ENCODE measurements at places on chromosomes 5 and 9.

DNA sequence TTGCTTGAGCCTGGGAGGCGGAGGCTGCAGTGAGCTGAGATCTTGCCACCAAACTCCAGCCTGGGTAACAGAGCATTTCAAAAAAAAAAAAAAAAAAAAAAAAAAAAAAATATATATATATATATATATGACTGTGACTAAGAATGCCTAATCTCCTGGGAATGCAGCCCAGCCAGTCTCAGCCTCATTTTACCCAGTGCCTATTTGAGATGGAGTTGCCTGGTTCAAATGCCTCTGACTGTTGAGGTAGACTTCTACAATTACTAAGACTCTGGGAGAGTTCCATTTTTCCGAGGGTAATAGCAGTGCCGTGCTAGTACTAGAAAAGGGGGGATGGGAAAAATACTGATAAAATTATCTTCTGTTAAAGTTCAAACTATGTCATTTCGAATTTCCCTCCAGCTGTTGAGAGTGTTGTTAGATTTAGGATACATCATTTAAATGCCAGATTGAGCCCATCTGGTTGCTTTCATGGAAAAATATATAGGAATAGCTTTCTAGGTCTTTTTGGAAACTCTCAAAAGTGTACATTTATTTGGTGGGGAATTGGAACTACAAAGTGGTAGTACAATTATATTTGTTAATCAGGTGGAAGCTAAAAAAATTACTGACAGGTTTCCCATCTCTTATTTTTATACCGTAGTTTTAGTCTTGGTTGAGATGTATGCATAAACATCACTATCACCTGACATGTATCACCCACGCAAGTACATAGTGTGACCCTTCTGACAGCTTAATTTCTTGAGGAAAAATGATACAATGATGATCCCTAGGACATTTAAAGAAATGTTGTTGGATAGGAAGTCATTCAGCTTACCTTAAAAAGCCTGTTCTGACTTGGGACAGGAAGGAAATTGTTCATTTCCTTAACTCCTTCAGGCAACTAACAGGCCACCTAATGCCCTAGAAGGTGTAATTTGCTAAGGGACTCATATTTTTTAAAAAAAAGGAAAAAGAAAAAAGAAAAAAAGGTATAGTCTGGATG, 214.9 kb downstream of the ADAMTSL1 start:
- no peak for DNase-seq

DNA sequence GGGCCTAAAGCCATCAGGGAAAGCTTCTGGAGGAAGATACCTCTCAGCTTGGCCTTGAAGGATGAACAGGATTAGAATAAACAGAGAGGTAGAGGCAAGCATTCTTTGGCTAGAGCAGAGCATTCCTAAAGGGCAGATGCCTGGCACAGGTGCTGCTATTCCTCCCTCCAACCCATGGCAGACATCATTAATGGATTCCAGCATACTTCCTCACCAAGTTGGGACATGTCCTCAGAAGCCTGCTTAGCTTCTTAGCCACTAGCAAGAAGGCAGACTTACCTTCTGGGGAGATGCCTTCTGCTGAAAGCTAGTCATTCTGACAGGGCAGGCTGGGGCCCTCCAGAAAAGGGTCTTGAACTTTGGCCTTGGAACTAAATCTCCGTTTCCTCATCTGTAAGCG, 122.0 kb downstream of the RGS3 start:
- DNase-seq = no peak

- no peak for DNase-seq
Observed at GRCh38 chr9:135520916-135521607, at the start of gene LCN1. TSS of gene LCN1 (plus strand) at chr9:135521440. CDS start at chr9:135521498, 58 bp downstream.

GRCh38 chr9:134323741-134324358, 2.4 kb upstream of the RXRA start:
- DNase-seq = no peak

DNA sequence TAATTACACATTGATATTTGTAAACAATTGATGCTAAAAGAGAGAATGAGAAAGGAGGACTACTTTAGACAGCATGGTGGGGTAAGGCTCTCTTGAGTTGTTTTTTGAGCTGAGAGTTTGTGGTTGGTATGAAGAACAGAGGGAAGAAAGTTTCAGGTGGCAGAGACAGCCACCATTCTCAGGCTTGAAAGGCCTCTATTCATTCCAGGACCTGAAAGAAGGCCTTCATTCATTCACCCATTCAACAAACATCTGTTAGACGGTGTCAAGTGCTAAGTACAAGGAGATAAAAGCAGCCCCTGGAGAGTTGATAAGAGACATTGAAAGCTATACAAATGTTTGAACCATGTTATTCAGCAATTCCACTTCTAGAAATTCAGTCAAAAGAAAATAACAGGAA, 21.7 kb upstream of the ADAM19 start:
- DNase-seq = no peak

GRCh38 chr5:83422284-83422683, 49.3 kb upstream of the VCAN start:
- no peak for DNase-seq

DNA sequence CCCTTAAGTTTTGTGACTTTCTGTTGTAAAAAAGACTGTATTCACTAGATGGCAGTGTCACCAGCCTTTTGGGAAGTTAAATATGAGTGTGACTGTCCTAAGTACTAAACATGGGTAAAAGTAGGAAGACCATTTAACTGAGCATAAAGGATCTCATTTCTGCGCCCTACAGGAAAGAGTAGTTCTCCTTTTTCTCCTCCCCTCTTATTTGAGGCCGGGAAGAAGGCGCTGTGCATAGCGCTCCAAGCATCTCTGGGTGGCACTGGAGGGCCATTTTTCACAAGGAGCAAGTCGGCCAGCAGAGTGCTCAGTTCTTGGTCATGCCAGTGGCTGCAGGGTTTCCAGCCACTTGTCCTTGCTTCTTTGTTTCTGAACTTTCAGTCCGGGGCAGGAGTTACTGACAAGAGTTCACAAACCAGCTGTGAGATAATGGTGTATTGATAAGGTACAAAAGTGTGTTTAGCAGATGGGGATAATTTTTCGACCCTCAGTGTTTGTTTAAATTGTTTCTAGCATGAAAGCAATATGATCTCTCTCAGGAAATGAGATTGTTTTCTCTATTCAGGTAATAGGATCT, 227.6 kb upstream of the DMRT1 start:
- DNase-seq = peak; percentile 2
